ENCODE measurements at places on chromosomes 12 and 14. TPM values are rescaled to one million over a fixed set of nuclear protein-coding genes. Genes with fewer than 3 reads are reported as not detected.

Gene MDGA2
- 0.19 TPM for total RNA-seq

Gene PPP1R36
- total RNA-seq: 0.36 TPM

Gene OTOGL
- total RNA-seq: 0.27 TPM

GRCh38 chr14:91801358-91801757 is 66.0 kb downstream of the TC2N start:
- H3K27ac ChIP-seq: no peak overlapping the region
- no peak for DNase-seq
- no peak overlapping the region for H3K4me3 ChIP-seq
- peaks cover 11% of the 10 kb centered on the region for H3K36me3 ChIP-seq
- no peaks in the 10 kb centered on the region for H3K4me1 ChIP-seq

GRCh38 chr14:100432652-100433427 is 109.7 kb downstream of the SLC25A47 start:
- H3K4me3 ChIP-seq: no peak overlapping the region
- no peaks in the 10 kb centered on the region for H3K4me1 ChIP-seq

GRCh38 chr12:62724947-62725451 is 210.0 kb downstream of the PPM1H start:
- peak overlapping the region; percentile 27 for H3K27ac ChIP-seq
- peaks cover 32% of the 10 kb centered on the region for H3K4me1 ChIP-seq
- no peak overlapping the region for H3K4me3 ChIP-seq
- no peaks in the 10 kb centered on the region for H3K36me3 ChIP-seq
- H3K27me3 ChIP-seq: no peaks in the 10 kb centered on the region

GRCh38 chr12:78671295-78671694 is 193.3 kb upstream of the SYT1 start:
- H3K36me3 ChIP-seq: no peaks in the 10 kb centered on the region
- no peaks in the 10 kb centered on the region for H3K27me3 ChIP-seq
- H3K4me1 ChIP-seq: no peaks in the 10 kb centered on the region
- DNase-seq: no peak
- no peak overlapping the region for H3K27ac ChIP-seq
- no peak overlapping the region for H3K4me3 ChIP-seq

DNA sequence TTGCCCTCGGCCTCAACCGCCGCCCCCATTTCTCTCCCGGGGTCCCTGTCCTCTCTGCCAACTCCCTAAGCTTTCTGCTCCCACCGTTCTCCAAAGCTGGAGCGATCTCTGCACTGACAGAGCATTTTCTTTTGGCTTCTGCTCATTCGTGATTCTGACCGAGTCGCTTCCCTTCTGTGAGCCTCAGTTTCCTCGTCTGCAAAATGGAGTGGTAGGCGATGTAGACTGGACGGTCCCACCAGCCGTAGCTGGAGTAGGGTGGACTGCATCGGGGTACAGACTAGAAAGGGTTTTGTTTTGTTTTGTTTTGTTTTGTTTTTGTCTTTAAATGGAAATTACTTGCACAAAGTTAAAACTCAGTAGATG is 2.4 kb downstream of the VSX2 start:
- peak overlapping the region; percentile 59 for H3K4me3 ChIP-seq
- H3K27ac ChIP-seq: no peak overlapping the region
- H3K36me3 ChIP-seq: no peaks in the 10 kb centered on the region
- no peak for DNase-seq

DNA sequence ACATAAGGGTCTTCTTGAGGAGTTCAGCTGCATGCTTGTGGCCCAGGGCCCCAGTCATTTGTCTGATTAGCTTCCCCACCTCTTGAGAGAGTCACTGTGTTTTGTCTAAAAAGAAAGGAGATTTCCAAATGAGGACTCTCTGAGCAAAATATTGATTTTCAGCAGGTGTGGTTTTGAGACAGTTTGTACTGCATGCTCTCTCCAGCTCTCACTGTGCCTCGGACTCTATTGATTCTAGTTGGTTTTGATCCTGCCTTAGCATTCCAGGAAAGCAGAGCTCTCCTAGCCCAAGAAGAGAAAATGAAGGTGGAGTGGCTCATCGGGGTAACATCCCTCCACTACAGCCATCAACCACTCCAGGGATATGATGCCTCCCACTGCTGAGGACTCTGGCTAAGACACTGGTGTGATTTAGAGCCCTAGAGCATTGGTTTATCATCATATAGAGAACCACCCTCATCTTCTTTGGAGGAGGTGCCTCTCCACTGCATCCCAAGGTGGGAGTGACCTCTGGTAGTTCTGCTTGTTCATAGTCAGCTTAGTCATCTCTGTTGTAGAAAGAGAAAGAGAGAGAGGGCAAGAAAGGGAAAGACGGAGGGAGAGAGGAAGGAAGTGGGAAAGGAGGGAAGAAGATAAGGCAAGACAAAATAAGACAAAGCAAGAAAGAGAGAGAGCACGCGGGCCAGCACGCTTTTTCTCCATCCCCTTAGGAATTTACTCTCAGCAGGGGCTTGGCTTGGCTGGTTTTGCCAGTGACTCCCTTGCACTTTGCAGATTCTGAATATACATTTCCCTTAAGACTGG is 365.6 kb downstream of the DPF3 start:
- H3K27me3 ChIP-seq: no peaks in the 10 kb centered on the region
- no peak overlapping the region for H3K4me3 ChIP-seq
- no peak overlapping the region for H3K27ac ChIP-seq
- no peak for DNase-seq

DNA sequence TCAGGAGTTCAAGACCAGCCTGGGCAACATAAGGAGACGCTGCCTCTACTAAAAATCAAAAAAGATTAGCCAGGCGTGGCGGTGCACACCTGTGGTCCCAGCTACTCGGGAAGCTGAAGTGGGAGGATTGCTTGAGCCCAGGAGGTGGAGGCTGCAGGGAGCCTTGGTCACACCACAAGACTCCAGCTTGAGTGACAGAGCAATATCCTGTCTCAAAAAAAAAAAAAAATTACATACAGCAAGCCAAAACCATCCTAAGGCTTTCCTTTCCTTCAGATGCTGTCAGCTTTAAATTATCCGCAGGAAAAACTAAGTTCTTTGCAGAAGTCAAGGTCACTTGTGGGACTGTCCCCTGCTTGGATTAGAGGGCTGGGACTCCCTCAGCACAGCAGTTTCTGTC is 1.3 kb downstream of the CS start:
- H3K36me3 ChIP-seq: peaks cover 23% of the 10 kb centered on the region

DNA sequence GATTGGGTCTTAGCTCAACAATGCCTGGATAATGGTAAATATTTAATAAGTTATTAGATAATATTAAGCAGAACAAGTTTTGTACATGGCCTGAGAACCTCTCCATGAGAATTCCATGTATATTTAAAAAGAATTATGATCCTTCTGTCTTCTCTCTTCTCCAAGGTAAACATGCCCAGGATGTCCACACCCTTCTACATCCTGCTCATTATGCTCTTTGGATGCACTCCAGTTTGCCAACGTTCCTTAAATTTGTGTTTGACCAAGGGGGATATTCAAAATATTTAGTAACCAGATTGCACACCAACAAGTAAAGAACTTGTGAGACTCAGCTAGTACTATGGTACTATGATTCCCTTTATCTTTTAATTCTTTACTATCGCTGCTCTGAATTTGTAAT is 44.8 kb upstream of the ERGIC2 start:
- no peaks in the 10 kb centered on the region for H3K27me3 ChIP-seq
- no peaks in the 10 kb centered on the region for H3K36me3 ChIP-seq
- H3K4me1 ChIP-seq: no peaks in the 10 kb centered on the region
- H3K27ac ChIP-seq: no peak overlapping the region

Measured in left ventricle myocardium inferior (tissue), 1 donor.